HS-5 (cell line): ENCODE measurements at places on chromosomes 13 and 19.

GRCh38 chr19:51123802-51124201 lies 904 bp upstream of the SIGLEC9 start:
- DNase-seq, result no peak

DNA sequence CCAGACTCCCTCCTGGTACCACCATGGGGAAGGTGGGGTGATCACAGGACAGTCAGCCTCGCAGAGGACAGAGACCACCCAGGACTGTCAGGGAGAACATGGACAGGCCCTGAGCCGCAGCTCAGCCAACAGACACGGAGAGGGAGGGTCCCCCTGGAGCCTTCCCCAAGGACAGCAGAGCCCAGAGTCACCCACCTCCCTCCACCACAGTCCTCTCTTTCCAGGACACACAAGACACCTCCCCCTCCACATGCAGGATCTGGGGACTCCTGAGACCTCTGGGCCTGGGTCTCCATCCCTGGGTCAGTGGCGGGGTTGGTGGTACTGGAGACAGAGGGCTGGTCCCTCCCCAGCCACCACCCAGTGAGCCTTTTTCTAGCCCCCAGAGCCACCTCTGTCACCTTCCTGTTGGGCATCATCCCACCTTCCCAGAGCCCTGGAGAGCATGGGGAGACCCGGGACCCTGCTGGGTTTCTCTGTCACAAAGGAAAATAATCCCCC lies 505 bp upstream of the CEACAM5 start:
- DNase-seq, result no peak

GRCh38 chr13:110580800-110581199 lies 19.3 kb upstream of the RAB20 start:
- no peak for DNase-seq

- no peak for DNase-seq
These were observed 48.6 kb downstream of the FAM124A start for GRCh38 chr13:51270623-51271415.

GRCh38 chr19:18939163-18939562 lies 1.9 kb downstream of the HOMER3 start:
- no peak for DNase-seq

DNA sequence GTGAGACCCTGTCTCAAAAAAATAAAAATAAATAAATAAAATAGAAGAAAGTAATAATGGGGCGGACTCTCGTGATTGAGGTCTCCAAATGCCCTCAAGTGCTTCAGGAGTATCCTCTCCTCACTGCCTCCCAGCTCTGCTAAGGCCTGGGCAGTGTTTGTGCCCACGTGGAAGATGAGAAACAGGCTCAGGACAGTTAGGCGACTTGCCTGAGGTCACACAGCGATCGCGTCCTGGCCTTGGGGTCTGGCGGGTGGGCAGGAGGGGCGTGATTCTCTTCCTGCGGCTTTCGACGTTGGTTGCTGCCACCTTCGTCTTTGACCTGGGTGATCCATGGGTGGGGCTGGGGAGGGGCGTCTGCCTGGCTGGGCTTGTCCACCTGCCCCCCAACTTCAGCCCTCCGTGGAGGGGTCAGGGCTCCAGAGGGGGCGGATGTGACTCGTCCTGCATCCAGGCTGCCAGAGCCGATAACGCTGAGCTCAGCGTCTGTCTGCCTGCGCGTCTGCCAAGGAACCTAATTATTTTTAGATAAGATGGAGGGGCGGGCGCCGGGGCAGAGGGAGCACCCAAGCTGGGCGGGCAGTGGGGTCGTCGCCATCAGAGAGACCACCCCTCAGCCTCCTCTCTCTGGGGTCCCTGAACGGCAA lies 56.9 kb downstream of the NFIC start:
- no peak for DNase-seq

DNA sequence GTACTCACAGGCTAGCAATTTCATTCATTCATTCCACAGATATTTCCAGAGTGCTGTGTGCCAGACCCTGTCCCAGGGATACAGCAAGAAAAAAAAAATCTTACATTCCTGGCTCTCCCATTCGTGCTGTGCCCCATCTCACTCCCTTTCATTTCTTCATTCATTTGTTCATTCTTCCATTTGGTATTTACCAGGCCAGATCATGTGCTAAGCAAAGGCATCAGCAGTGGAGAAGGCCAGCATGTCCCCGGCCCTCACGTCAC lies 2.3 kb downstream of the MAP3K10 start:
- no peak for DNase-seq

GRCh38 chr19:50679177-50680125 lies 30.2 kb downstream of the C19orf81 start:
- DNase-seq, result peak; percentile 58

DNA sequence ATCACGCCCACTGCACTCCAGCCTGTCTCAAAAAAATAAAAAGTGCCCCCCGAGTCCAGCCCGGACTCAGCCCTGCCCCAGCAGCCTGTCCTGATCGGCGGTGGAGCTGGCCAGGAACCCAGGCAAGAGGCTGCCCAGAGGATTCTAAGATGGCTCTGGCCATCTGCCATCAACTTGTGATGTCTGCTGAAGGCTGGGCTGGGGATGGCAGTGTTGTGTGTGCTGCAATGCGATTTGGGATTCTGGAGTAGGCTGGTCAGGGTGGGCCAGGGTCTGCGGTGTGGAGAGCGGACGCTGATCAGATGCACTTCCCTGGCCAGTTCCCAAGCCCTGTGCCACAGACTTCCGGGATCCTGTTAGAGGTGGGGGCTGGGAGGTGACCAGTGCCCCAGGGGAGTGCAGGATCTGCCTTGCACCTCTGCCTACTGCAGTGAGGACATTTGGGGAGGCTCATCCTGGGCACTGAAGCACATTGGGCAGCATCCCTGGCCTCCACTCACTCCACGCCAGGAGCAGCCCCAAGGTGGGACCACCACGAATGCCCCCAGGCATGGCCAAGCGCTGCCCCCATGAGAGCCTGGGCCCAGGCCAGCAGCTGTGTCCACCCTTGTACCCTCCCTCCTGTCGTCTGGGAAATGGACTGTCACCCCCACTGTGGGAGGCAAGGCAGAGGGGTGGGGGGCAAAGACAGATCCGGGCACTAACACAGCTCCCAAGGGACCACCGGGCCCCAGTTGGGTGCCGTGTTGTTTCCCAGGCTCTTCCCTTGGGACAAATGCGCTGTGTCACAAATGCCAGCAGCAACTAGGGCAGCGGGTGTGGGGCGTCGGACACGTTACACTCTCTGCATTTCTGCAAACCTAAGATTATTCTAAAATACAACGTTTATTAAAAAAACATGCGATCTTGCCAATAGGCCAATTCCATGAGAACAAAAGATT lies 3.4 kb upstream of the TBXA2R start:
- no peak for DNase-seq

DNA sequence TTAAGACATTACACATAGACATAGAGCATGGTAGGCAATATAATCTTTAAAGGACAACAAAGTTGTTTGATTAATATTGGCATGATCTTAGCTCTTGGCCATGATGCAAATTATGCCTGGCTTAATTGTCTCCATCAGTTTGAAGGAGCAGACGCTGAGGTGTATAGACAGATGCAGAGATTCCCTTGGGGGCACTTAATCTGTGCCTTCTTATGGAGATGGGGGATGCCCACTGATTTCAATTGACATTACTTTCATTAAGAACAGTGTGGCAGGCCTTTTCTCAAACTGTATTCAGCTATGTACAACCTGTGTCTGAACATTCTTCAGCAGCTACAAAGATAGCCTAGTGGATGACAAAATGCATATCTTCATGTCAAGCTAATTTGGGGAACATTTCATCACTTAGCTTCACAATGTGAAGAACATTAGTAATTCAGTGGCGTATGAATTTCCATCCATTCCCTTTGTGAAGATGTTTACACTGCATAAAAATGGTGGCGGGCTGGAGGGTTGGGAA lies 85.3 kb upstream of the MYCBP2 start:
- DNase-seq, result no peak

GRCh38 chr19:11383706-11384048 lies 437 bp downstream of the EPOR start:
- no peak for DNase-seq

DNA sequence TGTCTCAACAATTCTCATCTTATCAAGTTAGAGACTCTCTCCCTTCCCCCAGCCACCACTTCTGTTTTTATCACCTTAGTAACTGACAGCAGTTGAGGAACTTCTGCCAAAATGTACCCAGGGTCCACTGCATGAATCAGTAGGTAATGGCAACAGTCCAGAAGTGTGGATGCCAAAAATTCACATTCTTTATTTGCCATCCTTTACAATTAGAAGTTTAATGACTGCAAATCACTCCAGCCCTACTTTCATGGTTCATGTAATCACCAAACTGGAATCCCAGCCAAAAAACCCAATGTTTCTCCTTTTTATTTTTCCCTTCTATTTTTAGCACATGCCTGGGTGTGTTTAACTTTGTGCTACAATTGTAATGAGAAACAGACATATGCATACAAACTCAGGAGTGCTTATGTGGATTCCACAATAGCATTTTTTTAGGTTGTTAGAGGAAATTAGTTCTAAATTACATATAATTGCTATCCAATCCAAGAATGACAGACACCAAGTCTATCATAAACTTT lies 243.5 kb downstream of the RGCC start:
- peak; percentile 14 for DNase-seq

DNA sequence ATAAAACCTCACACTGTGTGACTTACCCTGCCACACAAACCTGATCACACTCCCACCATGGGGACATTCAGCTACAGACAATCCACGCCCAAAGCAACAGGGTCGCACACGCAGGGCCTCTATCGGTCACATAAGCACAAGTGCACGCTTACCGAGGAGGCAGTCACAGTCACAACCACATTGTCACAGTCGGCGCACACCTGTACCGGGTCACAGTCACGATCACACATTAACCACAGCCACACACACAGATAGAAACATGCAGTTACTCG lies 579 bp downstream of the ZNF566 start:
- no peak for DNase-seq

DNA sequence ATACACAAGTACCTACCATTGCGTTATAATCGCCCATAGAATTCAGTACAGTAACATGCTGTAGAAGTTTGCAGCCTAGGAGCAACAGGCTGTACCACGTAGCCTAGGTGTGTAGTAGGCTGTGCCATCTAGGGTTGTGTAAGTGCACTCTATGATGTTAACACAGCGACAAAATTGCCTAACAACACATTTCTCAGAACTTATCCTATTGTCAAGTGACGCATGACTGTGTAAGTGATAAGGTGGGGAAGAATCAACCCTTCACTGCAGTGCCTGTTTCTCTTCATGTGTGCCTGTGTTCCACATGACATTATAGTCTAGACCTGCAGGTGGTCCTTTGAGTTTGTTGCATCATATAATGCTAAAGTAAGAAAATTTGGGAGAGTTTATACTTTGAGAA lies 94.0 kb downstream of the PCDH9 start:
- no peak for DNase-seq

DNA sequence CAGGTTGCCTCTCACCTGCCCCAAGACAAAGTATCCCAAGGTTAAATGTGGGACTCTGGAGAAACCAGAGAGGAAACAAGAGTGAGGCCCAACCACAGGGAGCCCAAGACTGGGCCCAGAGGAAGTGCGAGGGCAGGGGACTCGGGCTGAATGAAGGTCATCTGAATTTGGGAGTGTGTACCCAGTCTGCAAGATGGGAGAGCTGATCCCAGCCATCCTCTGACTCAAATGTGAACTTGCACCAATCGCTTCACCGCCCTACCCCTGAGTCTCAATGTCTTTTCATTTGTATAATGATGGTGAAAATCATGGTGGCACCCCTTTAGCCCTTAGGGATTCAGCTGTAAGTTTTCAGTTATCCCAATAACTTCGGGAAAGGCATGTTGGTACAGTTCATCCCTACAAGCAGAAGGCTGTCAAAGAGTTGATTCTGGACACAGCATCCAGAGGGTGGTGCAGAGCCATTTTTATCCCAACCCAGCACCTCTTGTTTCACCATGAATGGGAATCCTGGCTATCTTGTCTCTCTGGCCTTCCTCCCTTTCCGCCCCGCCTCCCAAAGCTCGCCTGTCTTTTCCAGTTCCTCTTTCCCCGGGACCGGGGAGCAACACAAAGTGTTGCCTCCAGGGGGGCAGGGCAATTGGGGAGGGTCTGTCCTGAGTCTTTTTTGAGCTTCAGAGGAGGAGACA lies 123.4 kb downstream of the NUFIP1 start:
- no peak for DNase-seq

GRCh38 chr13:26060357-26060756 lies 8.5 kb upstream of the SHISA2 start:
- DNase-seq, result no peak

DNA sequence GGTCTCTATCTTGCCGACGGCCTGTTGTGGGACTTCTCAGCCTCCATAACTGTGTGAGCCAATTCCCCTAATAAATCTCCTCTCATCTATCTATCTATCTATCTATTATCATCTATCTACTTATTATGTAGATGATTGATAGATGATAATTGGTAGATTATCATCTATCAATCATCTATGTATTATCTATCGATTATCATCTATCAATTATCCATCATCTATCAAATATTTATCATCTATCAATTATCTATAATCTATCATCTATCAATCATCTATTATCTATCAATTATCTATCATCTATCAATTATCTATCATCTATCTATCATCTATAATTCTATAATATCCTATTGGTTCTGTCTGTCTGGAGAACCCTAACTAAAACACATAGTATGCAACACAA lies 33.5 kb downstream of the CYSLTR2 start:
- DNase-seq, result no peak

DNA sequence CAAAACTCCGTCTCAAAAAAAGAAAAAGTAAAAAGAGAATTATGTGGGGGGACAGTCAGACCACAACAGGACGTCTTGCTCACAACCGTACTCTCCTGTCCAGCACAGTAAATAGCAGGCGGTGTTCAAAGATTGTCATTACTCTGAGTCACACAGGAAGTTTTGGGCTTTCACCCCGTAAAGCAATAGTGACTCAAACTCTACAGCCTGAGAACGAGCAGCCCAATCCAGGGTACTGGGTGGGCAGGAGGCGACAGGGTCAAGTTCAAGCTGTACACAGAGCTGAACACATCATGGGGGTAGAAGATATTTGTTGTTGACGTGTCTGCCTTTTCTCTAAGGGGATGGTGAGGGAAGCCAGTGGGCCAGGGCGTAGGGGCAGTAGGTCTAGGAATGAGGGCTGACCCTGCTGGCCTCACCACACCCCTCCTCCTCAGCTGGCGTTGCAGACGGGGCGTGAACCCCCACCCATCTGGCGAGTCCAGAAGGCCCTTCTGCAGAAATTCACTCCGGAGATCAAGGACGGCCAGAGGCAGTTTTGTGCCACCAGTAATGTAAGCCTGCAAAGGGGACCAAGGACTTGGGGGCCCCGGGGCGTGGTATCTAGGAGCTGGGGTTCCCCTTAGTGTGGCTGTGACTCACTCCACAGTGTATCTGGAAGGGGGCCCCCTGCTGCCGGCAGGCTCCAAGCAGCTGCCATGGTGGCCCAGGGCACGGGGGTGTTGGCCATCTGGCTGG lies 23.3 kb downstream of the PRR12 start:
- DNase-seq, result no peak

GRCh38 chr13:21625366-21625765 lies 21.4 kb upstream of the MICU2 start:
- DNase-seq, result no peak
